Fibroblast of lung (primary cell): ENCODE measurements at places on chromosomes 5 and 9.
A peak's percentile ranks its signal among the peaks of the same experiment; 100 is the strongest.

GRCh38 chr5:58143181-58143580 is 316.7 kb downstream of the PLK2 start:
- DNase-seq, result no peak

GRCh38 chr5:147375151-147375550 is 134.7 kb downstream of the DPYSL3 start:
- DNase-seq, result no peak

DNA sequence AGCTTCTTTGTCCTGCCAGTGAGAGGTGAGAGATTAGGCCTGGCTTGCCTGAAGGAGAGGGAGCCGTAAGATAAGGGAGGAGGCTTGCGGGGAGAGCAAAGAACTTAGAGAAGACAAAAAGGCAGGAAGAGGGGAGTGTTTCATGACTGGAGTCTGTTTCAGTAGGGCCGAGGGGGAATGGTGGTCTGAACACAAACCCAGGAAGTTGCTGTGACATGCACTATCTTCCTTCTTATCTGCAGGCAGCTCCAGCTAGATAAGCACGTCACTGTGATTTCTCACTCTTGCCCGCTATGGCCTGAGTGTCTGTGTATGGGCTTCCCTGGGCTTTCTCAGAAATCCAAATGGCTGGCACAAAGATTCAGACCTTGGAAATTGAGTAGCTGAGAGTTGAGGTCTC is 307.5 kb upstream of the CLINT1 start:
- DNase-seq, result no peak

- no peak for DNase-seq
These were observed 276.9 kb downstream of the CDH9 start for GRCh38 chr5:26761446-26761845.

DNA sequence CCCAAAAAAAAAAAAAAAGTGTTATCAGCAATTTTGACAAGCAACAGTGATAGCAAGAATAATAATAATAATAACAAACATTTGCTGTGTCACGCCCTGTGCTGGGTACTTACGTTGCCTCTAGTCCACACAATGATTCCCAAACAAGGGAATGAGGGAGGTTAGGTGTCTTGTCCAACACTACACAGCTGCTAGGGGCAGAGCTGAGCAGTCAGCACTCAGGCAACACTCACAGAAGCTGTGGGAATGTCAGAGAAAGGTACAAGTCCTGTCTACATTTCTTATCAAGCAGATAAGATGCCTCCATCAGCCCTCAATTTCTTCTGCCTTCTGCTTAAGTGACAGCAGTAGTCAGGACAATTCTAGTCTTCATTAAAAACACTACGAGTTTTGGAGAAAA is 111.0 kb downstream of the DNAH5 start:
- no peak for DNase-seq

GRCh38 chr5:158987231-158987630 is 112.5 kb downstream of the EBF1 start:
- DNase-seq, result no peak

- no peak for DNase-seq
These were observed 46.1 kb upstream of the RNU6ATAC start for GRCh38 chr9:134210511-134210907.

GRCh38 chr9:118129541-118129940 is 425.3 kb downstream of the TLR4 start:
- peak; percentile 3 for DNase-seq

DNA sequence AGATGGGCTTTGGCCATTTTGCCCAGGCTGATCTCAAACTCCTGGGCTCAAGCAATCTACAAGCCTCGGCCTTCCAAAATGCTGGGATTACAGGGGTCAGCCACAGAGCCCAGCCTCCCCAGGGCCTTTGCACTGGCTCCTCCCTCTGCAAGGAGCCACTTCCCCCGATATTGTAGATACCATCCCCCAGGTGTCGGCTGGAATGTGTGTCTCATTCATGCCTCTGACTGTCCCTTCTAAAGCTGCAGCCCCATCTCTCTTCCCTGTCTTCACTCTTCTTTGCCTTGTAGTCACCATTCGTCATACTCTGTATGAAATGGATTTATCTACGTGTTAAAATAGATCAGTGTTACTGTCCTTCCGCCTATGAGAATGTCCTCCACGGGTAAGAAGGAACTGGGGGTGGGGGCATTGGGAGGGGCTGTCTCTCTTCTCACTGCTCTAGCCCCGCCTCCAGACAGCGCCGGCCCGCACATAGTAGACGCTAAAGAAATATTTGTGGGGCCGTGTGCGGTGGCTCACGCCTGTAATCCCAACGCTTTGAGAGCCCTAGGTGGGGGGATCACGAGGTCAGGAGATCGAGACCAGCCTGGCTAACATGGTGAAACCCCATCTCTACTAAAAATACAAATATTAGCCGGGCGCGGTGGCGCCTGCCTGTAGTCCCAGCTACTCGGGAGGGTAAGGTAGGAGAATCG is 68.5 kb downstream of the LMX1B start:
- no peak for DNase-seq

DNA sequence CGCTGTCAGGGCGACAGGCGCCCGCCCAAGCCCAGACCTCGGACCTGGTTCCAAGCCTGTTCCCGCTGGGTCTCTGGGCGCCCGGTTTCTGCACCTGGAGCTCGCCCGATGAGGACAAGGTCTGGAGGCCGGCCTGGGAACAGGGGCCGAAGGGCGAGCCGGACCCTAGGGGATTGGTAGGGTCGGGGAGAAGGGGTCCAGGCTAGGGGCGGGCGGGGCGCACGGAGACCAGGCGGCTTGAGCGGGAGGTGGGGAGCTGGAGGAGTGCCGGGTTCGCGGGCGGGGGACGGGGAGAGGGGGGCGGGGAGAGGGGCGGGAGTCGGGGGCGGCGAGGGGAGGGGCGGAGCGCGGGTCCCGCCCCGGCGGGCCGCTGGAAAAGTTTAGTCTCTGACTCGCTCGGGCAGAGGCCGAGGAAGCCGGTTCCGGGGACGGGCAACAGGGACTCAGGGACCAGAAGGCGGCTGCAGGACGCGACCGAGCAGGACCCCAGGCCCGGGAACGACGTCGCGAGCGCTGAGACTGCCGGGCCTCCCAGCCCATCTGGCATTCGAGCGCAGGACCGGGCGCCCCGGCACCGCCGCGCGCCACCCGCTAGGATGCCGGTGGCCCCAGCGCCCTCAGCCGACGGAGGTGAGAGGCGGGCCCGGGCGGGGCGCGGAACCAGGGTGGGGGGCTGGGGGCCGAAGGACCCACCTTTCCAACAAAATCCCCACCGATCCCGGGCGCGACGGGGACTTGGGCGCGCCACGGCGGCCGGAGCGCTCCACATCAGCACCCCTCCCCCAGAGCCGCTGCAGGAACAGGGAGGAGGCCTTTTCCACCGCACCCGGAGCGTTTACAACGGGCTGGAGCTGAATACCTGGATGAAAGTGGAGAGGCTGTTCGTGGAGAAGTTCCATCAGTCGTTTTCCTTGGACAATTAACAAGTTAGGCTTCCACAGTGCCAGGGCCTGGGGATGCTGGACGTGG is at the start of gene S1PR3:
Gene S1PR3 (plus strand): TSS at position 403 of the 969 bp plus-strand sequence. CDS start 9,733 bp downstream, outside the sequence.
- peak; percentile 45 for DNase-seq

- DNase-seq, result no peak
These were observed 1448.7 kb upstream of the ACO1 start for GRCh38 chr9:30935730-30936129.

- DNase-seq, result no peak
These were observed 18.5 kb upstream of the SLC12A7 start for GRCh38 chr5:1130218-1130946.

DNA sequence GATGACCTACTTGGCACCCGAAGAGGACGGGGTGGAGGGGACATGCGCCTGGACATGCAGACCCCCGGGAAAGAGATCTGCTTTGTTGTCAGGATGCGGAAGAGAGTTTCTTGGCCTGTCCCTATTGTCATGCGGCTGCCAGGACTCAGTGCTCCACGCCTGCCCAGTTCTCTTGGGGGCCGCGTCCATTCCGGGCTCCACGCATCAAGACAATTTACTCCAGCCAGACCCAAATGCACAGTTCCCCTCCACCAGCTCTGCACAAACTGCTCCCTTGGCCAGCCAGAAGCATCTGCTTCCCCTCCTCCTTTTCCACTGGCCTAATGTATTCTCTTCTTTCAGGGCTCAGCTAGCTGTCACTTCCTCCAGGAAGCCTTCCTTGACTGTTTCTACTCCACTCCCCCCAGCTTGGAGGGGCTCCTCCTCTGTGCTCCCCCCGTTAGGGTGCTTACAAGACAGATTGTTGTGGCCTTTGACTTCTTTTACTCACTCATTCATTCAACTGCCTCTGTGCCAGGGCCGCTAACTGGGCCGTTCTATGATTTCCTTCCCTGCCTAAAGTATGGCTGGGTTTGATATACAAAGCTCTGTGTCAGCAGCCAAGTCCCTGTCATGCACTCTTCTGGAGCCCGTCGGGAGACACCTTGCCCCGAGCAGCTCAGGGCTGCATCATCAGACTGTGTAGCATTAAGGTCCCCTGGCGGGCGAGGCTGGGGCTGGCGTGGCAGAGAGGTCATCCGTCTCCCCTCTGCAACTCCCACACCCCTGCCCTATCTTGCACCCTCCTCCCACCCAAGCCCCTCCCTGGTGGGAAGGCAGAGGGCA is 6.6 kb downstream of the FIBCD1 start:
- no peak for DNase-seq

- DNase-seq, result no peak
These were observed 321.0 kb downstream of the AGTPBP1 start for GRCh38 chr9:85420750-85421149.

DNA sequence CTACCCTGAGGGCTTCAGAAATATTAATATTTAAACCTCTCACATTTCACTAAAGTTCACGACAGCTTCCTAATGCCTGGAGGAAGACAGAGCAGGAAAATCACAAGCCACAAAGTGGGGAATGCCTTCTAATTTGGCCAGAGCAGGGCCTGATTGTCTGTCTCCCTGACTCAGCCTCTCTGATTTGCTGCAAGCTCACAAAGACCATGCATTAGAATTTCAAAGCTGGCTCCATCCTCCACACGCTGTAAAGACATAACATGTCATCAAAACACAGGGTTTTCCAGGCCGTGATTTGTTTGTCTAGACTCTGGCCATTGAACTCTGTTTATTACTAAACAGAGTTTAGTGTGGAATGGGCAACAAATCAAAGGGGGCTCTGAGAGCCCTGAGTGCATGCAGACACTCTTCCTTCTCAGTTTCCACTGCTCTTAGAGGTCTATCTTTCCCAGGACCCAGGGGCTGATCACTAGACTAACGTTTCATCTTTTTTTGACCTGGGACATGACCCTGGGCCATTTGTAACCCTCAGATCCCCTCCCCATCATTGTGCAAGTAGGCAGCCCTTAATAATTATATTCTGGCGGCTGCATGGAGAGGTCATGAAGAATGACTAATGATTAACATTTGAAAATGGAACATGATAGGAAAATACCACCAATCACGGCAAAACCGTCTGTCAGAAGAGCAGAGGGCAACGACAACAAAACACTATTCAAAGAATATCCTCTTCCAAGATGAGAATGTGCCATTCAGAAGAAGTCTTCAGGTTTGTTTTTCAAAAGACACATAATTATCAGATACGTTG is 140.2 kb downstream of the ENC1 start:
- no peak for DNase-seq

DNA sequence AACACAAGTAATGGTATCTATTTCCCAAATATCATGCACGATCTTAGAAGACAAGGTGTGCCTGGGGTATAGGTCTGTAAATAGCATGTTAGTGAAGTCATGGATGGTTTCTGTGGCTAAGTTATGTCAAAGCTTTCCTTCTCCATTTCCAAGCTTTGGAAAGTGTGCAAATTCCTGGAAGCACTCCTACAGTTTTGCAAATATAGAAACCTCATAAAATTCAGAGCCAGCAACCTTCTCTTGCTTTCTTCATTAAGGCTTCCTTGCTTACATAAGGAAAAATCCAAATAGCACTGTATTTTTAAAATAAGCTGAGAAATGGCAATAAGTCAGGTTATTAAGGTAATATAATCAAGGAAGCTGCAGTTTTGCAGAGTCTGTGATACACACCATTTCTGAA is 134.6 kb upstream of the DPYSL3 start:
- no peak for DNase-seq
